ENCODE measurements at places on chromosomes 3 and 15.

- no peak for DNase-seq
These were observed 37.6 kb downstream of the FAM3D start for GRCh38 chr3:58628823-58629562.

- no peak for DNase-seq
These were observed 70.0 kb downstream of the MEF2A start for GRCh38 chr15:99635794-99636193.

DNA sequence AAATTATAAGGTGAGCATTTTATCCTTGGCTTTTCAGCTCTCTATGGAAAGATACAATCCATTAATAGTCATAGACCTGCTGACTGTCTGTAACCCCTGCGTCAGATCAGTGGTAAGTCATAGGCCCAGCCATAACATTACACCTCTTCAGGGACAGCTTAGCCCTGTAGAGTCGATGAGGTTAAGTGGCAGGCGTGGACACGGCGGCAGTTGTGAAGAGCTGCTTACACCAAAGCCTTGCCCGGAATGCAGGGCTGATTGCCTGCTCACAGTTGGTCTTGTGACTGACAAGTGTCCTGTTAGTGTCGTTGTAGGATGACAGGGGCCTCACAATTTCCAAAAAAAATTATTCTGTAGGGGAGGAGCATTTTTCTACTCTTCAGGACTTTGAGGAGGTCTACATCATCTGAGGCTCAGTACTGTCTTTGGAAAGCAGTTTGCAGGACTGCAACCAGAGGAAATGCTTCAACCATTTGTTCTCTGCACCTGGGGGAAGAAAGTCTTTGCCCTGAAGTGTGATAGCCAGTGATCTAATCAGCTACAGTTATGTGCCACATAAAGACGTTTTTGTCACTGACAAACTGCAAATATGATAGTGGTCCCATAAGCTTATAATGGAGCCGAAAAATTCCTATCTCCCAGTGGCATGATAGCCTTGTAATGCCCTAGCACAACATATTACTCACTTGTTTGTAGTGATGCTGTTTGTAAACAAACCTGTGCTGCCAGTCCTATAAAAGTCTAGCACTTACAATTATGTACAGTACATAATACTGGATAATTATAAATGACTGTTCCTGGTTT, 14.9 kb upstream of the SELENOT start:
- no peak for DNase-seq

DNA sequence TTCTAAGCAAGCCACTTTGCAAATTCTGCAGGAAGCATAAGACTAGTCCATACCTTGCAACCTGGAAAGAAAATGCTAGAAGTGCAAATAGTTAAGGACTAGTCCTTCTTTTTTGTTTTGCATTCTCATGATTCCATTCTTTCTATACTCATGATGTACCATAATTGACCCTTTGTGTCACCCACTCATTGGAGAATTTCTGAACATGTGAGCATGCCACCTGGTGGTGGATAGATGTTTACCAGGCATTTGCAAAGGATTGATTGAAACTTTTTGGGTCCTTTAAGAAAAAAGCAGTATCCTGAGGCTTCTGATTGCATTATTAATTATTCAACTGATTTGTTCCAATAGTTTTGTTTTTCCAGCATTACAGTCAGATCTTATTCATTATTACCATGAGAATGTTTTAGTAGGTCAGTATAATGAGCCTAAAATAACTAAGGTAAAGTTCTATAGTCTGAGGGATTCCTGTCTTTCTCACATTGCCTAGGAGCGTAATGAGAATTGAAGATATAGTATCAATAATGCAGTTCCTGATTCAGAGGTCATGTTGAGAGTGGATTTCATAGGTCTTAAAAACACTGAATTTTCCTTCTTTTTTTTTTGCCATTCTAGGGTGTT, 20.2 kb upstream of the DIPK2A start:
- DNase-seq: no peak

Data from stimulated activated CD8-positive, alpha-beta memory T cell treated with anti-CD3 and anti-CD28 coated beads, Interleukin-4, amount 100 ng/mL, for 4 hours (primary cell).